ENCODE measurements at places on chromosomes 1 and 21.

DNA sequence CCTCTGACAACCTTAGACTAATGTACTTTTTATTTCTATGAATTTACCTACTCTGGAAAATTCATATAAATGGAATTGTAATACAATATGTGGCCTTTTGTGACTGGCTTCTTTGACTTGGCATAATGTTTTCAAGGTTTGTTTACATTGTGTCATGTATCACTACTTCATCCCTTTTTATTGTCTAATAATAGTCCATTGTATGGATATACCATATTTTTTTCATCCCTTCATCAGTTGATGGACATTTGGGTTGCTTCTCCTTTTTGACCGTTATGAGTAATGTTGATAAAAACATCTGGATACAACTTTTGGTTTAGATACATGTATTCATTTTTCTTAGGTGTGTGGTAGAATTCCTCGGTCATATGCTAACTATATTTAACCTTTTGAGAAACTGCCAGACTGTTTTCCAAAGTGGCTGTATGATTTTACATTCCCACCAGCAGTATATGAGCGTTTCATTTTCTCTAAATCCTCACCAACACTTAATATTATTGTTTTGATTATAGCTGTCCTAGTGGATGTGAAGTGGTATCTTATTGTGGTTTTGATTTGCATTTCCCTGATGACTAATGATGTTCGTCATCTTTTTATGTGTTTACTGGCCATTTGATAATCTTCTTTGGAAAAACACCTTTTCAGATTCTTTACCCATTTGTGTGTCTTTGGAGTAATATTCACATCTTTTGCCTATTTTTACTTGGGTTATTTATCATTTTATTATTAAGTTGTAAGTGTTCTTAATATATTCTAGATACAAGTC, 3.5 kb downstream of the RO60 start:
- DNase-seq = no peak

- no peak for DNase-seq
These were observed 487.6 kb upstream of the CAMK1G start for GRCh38 chr1:209095627-209096595.

DNA sequence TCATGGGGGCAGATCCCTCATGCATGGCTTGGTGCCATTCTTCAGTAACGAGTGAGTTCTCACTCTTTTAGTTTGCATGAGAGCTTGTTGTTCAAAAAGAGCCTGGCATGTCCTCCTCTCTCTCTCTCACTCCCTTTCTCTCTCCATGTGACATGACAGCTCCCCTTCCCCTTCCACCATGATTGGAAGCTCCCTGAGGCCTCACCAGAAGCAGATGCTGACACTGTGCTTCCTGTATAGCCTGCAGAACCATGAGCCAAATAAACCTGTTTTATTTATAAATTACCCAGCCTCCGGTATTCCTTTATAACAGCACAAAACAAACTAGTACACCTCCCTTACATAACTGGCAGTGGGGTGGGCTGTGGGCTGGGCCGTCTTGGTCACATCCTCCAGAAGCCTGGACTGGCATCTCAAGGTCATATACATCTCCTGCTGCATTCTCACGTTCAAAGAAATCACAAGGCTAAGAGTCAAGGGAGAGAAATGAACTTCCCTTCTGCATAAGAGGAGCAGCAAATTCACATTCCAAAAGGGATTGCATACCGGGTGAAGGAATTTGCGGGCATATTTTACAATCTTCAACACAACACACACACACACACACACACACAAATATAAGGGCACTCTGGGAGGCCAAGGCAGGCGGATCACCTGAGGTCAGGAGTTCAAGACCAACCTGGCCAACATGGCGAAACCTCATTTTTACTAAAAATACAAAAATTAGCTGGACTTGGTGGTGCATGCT, 2.3 kb upstream of the CCSAP start:
- DNase-seq = no peak

DNA sequence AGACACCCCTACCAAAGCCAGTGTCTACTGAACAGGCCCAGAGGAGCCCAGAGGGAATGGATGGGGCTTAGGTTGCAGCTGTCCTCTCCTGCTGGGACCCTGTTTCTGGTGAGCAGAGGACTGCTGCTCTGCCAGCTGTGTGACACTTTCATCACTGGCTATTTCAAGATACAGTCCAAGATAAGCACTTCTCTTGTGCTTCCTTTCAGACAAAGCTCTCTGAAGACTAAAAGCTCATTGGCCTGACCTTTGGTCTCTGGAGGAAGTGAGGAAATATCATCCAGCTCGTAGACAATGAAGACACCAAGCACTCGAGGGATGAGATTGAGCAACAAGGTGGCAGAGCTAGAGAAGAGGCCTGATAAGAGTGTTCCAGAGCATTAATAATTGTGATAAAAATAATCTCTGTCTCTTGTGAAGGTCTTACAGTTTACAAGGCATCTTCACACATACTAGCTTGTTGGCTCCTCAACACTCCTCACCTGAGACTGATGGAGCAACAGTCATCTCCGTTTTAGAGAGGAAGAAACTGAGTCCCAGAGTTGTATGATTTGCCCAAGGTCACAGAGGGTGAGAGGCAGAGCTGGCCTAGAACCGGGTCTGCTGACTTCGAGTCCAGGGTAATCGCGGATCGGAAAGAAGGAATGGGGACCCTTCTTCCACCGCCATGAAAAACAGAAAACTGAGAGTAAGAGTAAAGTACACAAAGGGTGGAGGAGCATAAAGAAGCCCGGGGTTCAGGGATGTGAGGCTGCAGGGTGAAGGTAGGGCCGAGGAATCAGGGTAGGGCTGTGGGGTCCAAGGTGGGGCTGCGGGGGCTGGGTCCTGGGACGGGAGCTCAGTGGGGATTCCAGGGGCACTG, 666 bp downstream of the PAFAH2 start:
- no peak for DNase-seq

- DNase-seq = no peak
These were observed 11.5 kb upstream of the VAV3 start for GRCh38 chr1:107976431-107976830.

- DNase-seq = no peak
These were observed 2.9 kb downstream of the ADORA1 start for GRCh38 chr1:203130358-203130985.

DNA sequence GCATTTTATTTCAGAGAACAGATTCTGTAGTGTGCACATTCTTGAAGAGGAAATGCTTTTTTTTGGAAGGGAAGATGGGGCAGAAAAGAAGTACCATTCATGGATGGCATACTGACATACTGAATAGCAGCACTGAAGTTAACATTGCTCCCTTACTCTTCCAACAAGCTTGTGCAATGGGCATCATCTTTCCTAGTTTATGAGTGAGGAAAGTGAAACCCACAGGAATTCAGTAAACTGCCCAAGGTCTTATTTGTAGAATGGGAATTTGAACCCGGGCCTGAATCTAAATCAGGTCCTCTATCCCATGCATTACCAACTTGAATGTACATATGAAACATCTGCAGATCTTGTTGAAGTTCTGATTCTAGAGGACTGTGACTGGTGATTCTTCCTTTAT, 215.7 kb upstream of the FGGY start:
- no peak for DNase-seq

GRCh38 chr1:9150582-9151327, 21.9 kb upstream of the GPR157 start:
- DNase-seq = no peak

- DNase-seq = no peak
These were observed 12.4 kb upstream of the PRDM16 start for GRCh38 chr1:3056641-3057040.

DNA sequence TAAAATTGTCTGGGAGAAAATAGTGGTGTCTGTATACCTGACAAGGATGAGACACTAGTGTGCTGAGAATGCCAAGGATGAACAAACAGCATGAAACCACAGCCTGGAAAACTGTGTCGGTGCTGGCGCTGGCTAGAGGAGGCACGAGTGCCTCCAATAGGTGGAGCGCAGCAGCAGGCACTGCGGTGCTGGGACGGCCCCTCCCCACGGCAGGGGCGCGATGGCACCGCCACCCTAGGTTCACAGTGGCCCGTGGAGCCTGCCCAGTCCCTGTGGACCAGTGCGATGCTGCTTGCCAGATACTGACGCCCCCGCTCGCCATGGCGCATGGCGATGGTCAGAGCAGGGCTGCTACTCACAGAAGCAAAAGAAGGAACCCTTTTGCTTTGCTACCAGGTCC, 6.8 kb downstream of the CFAP410 start:
- no peak for DNase-seq

- DNase-seq = no peak
These were observed 96.7 kb upstream of the TMPRSS2 start for GRCh38 chr21:41604583-41605041.

DNA sequence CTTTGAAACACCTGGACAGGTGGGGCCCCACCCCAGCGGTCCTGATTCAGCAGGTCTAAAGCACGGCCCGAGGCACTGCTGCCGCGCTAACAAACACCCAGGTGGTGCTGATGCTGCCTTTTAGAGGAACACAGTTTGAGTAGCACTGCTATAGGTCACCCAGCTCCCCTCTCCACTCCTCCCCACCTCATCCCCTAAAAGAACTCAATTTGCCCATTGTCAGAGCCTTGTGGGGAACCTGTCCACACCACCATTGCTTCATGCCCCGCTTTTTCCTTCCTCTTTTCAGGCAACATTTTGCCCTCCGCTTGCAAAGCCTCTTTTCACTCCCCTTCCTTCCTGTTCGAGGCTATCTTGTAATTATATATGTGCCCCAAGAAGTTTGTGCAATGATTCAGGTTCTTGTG, 26.2 kb upstream of the PADI4 start:
- DNase-seq = no peak

DNA sequence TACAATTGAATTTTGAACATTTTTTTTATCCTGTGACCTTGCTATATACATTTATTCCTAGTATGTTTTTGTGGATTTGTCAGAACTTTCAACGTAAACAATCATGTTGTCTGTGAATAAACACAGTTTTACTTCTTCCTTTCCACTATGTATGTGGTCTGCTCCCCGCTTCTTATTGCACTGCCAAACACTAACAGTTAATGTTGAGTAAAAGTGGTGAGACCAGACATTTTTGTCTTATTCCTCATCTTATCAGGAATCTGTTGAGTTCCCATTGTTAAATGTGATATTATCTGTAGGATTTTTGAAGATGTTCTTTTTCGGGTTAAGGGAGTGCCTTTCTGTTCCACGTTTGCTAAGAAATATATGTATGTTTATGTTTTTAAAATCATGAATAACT, 45.9 kb downstream of the CAMSAP2 start:
- no peak for DNase-seq

GRCh38 chr1:97599447-97599846, 321.4 kb downstream of the DPYD start:
- DNase-seq = no peak

- DNase-seq = no peak
These were observed 347.9 kb downstream of the LTN1 start for GRCh38 chr21:28644762-28645161.

DNA sequence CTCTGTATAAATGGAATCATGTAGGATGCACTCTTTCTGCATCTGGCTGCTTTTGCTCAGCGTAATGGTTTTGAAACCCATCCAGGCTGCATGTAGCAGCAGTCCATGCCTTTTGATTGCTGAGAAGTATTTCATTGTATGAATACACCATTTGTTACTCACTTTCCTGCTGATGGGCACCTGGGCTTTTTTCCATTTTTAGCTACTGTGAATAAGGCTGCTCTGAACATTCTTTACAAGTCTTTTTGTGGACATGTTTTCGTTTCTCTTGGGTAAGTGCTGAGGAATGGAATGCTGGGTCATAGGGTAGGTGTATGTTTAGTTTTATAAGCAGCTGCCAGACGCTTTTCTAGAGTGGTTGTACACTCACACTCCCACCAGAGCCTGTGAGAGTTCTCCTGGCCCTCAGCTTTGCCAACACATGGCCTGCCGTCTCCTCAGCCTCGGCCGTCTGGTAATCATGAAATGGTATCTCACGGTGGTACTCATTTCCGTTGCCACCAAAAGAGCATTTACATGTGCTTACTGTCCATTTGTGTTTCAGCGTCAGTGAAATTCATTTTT, 22.7 kb downstream of the SLX9 start:
- DNase-seq = no peak

DNA sequence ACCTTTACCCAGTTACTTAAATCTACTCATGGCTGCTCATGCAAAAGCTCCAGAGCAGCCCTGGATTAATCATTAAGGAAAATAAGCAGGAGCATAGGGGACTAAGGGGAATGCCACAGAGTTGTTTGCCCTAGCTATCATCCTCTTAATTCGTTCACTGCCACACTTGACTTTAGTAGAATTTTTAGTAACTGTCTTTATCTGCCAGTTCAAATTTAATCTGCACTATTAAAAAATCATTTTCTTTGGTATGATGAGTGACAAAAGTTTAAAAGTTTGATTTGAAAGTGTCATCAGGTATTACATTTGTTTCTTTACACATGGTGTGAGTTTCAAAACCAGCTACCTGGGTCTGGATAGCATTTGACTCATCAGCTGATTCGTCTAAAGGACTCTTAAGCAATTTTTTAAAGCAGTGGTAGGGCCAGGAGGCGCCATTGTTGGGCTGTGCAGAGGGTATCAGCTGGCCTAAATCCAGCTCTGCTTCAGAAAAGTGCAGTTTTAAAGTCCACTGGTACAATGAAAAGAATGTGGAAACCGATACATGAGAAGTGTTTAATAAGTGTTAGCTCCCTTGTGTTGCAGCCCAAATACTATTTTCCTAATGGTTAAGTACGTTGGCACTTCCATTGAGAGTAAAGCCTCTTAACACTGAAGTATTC, 69.9 kb upstream of the DR1 start:
- no peak for DNase-seq

GRCh38 chr1:27598902-27599528, 4.9 kb downstream of the AHDC1 start:
- DNase-seq = peak; percentile 49

DNA sequence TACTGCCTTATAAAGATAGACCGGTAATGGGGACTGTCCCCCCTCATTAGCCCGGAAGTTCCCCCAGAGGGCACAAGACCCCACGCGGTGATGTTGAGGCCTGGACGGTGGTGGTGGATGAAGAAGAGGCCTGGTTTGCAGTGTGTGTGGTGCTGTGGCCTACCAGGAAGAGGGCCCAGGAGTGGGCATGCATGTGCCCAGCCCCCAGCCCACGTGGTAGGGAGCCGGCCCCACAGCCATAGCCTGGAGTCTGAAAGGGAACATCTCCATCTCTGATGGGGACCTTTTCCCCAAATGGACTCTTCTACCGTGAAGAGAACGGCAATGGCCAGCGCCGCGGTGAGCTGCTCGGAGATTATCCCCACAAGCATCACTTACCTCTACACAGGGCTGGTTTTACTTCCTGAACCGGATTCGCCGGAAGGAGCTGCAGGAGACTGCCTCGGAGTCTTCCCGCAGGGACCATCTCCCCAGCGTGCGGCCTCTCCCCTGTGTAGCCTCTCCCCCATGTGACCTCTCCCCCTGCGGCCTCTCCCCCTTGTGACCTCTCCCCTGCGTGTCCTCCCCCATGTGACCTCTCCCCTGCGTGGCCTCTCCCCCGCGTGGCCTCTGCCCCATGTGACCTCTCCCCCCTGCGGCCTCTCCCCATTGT, 20.6 kb downstream of the RRP1 start:
- no peak for DNase-seq

GRCh38 chr1:184493987-184494388, 107.2 kb downstream of the C1orf21 start:
- DNase-seq = no peak

DNA sequence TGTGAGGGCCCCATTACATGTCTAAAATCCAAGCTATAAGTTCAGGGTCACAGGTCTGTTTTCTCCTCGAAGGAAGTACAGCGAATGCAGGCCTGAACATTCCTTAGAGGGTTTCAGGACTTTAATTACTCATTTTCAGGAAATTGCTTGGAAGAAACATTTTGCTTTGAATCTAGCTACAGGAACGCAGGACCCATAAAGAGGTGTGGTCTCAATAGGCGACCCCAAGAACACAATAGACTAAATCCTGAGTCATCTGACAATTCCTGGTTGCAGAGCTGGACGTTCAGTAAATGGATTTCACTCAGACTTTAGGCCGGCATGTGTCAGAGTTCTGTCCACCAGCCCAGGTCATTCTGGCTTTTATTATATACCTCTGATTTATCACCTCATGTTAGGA, 1.0 kb upstream of the ERG start:
- no peak for DNase-seq

All from activated CD4-positive, alpha-beta T cell treated with anti-CD3 and anti-CD28 coated beads, Interleukin-2, amount 50 U/mL, for 24 hours (primary cell).